Activated naive CD4-positive, alpha-beta T cell treated with anti-CD3 and anti-CD28 coated beads, Interleukin-2, amount 10 ng/mL, durations not matched to agents 5 hours and 36 hours (primary cell): ENCODE measurements at places on chromosomes 16 and 17. TPM values are rescaled to one million over a fixed set of nuclear protein-coding genes. Genes with fewer than 3 reads are reported as not detected.

Gene TP53TG3F
- total RNA-seq, result not detected

Gene TMC8
- total RNA-seq, result 447 TPM

Gene UBALD1
- 19.1 TPM for total RNA-seq

Gene MPP2
- 1.4 TPM for total RNA-seq

Gene SPNS3
- 10.1 TPM for total RNA-seq

Gene MVD
- 111 TPM for total RNA-seq

Gene CHST6
- total RNA-seq, result not detected

Gene GALR2
- total RNA-seq, result not detected

Gene CHD3
- total RNA-seq, result 182 TPM

Gene KIF18B
- total RNA-seq, result 62.1 TPM

Gene ZNF469
- total RNA-seq, result 0.35 TPM

Gene AGRP
- total RNA-seq, result not detected

Gene LGALS9
- total RNA-seq, result 140 TPM

Gene TLCD2
- 0.10 TPM for total RNA-seq

Gene OR1D2
- not detected for total RNA-seq

Gene PRKCA
- total RNA-seq, result 89.7 TPM

Gene CDH1
- total RNA-seq, result not detected

Gene KRT40
- not detected for total RNA-seq

Gene DNAH9
- total RNA-seq, result not detected
